Thyroid gland (tissue), 4 donors: ENCODE measurements at places on chromosomes 7 and 10. TPM values are rescaled to one million over a fixed set of nuclear protein-coding genes. Genes with fewer than 3 reads are reported as not detected.

The FAM107B gene
- total RNA-seq: 38.6 TPM

The HERPUD2 gene
- 28.1 TPM for total RNA-seq

The DGKI gene
- 45.4 TPM for total RNA-seq

DNA sequence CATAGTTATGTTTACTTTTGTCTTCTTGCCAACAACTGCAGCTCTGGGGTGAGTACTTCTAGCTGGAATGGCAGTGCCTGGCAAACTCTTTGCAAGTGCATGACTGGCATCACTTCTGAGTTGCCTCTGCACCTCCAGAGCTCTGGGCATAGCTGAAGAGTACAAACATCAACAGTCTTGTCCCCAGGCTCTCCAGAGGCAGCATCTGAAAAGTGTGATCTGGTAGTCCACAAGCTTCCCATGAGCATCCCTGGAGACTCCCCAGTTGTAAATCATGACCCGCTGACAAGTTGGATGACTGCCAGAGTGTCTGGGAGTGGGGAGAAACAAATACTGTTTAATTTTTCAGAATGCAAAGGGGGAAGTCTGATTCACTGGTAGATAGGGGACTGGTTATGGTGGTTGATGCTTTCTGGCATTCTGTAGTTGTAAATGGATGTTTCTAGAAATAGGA lies 138.9 kb upstream of the CDK13 start:
- H3K4me1 ChIP-seq: no peaks in the 10 kb centered on the region
- no peak overlapping the region for H3K4me3 ChIP-seq
- no peak overlapping the region for H3K27ac ChIP-seq
- no peak for DNase-seq
- no peaks in the 10 kb centered on the region for H3K27me3 ChIP-seq

- no peaks in the 10 kb centered on the region for H3K4me1 ChIP-seq
- H3K36me3 ChIP-seq: no peaks in the 10 kb centered on the region
- no peak for DNase-seq
- H3K27me3 ChIP-seq: no peaks in the 10 kb centered on the region
These were observed 383.5 kb downstream of the PLXNA4 start for GRCh38 chr7:132192809-132193208.

DNA sequence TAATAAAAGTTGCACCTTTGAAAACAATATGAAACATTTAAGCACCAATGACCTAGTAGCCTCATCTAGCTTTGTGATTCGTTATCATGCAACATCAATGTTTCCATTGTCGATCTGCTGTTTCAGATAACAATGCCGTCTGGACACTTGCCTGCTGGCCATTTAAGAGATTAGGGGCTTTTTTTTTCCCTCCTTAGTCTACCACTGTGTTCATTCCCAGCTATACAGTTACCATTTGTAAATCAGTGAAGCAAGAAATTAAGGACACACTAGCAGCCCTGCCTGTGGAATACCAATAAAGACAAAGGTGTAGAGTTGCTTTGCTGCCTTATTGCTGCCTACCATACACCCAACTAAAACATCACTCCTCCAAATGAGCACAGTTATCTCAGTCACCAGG lies 37.6 kb upstream of the MYO3A start:
- no peaks in the 10 kb centered on the region for H3K4me1 ChIP-seq
- H3K27ac ChIP-seq: no peak overlapping the region
- DNase-seq: no peak
- no peaks in the 10 kb centered on the region for H3K36me3 ChIP-seq
- no peaks in the 10 kb centered on the region for H3K27me3 ChIP-seq

DNA sequence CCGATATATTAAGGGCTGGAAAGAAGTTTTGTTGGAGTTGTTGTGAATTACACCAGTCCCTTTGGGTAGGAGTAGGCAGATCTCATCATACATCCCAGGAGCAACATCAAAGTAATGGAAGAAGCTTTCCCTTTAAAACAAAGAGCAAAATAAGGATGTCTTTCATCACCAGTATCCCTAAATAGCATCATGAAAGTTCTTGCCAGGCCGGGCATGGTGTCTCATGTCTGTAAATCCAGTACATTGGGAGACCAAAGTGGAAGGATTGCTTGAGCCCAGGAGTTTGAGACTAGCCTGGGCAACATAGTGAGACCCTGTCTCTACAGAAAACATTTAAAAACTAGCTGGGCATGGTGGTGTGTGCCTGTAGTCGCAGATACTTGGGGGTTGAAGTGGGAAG lies 38.7 kb downstream of the LRRC20 start:
- no peak for DNase-seq
- H3K4me1 ChIP-seq: no peaks in the 10 kb centered on the region
- no peaks in the 10 kb centered on the region for H3K27me3 ChIP-seq
- no peak overlapping the region for H3K27ac ChIP-seq
- no peak overlapping the region for H3K4me3 ChIP-seq

GRCh38 chr10:3747984-3748383 lies 37.0 kb downstream of the KLF6 start:
- H3K27me3 ChIP-seq: no peaks in the 10 kb centered on the region
- no peak overlapping the region for H3K4me3 ChIP-seq
- H3K36me3 ChIP-seq: no peaks in the 10 kb centered on the region
- peaks cover 10% of the 10 kb centered on the region for H3K4me1 ChIP-seq

- H3K36me3 ChIP-seq: no peaks in the 10 kb centered on the region
- no peaks in the 10 kb centered on the region for H3K27me3 ChIP-seq
- DNase-seq: peak; percentile 22
- peaks cover 19% of the 10 kb centered on the region for H3K4me1 ChIP-seq
- peak overlapping the region; percentile 95 for H3K27ac ChIP-seq
These were observed 757 bp downstream of the ANKIB1 start for GRCh38 chr7:92246360-92247101.
